Endodermal cell (in vitro differentiated cells): ENCODE measurements at places on chromosomes 7 and 10.

DNA sequence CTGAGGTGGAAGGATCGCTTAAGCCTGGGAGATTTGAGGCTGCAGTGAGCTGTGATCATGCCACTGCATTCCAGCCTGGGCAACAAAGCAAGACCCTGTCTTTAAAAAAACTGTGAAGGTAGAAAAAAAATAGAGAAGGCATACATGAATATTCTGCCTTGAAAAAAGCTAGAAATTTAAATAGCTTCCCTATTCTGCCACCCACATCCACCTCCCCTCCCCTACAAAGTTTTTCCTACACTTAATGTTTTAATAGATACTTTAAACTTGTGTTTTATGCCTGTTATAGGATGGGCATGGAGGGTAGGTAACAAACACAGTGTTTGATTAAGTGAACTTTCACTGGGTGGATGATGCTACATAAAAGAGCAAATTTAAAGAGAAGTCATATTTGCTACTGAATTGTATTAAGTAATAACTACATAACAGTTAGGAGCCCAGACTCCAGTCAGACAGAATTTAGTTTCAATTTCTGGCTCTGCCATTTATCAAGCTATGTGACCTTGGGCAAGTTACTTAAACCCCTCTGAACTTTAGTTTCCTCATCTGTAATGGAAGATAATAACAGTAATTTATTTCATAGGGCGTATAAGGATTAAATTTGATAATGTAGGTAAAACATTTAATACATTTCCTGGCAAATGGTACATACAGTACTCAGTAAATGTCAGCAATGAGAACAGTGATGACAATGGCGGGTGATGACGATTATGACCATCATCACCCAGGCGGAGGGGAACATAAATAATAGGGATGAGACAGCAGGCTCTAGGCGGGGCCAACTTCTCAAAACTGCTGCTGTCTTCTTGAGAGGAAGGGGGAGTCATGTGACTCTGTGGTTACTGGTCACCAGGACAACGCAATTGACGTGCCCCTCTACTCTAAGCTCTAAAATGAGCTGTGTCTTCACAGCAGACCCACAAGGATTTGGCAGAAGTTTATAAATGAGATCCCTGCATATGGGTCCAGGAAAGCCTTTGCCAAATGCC, 15.8 kb downstream of the DNMBP start:
- no peak for DNase-seq

DNA sequence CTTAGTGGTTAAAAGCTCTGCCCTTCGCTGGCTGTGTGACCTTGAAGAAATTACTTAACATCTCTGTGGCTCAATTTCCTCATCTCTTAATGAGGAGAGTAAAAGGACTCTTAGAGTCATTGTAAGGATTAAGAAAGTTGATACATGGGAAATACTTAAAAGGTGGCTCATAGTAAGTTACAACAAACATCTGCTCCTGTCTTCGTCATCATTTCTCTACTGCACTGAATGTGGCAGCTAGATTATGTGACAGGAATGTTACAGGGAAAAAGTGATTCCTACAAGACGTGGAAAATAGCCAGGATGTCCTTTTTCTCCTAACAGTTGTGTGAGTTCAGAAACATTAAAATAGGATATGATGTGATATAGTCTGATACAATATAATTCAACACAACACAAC, 184.7 kb downstream of the FRMD4A start:
- DNase-seq: no peak

DNA sequence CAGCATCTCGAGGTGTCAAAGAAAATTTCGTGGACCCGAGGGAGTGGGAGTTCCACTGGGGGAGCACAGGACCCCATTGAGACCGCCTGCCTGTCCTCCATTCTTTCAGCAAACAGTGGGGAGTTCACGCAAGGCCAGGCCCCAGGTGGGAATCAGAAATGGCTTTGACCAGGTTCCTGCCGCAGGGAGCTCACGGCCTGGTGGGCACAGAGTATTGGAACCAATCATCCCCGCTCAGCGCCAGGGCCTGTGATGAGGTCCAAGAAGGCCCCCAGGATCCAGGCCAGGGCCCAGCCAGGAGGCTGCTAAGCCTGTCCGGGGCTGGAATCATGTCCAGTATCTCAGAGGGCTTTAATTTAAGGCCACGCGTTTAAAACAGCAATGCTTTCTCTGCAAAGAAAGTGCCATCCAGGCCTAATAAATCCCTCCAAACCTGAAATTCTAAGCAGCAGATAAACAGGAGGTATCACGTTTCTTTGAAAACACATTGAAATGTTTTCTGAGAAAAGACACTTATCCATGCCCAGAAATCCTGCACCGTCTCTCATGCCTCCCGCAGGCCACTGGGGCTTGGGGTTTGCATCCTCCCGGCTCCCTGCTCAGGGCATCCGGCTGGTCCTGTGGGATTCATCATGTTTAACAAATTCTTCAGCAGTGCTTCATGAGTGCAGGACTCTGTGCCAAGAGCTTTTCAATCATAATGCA, 125.7 kb downstream of the OAT start:
- no peak for DNase-seq

DNA sequence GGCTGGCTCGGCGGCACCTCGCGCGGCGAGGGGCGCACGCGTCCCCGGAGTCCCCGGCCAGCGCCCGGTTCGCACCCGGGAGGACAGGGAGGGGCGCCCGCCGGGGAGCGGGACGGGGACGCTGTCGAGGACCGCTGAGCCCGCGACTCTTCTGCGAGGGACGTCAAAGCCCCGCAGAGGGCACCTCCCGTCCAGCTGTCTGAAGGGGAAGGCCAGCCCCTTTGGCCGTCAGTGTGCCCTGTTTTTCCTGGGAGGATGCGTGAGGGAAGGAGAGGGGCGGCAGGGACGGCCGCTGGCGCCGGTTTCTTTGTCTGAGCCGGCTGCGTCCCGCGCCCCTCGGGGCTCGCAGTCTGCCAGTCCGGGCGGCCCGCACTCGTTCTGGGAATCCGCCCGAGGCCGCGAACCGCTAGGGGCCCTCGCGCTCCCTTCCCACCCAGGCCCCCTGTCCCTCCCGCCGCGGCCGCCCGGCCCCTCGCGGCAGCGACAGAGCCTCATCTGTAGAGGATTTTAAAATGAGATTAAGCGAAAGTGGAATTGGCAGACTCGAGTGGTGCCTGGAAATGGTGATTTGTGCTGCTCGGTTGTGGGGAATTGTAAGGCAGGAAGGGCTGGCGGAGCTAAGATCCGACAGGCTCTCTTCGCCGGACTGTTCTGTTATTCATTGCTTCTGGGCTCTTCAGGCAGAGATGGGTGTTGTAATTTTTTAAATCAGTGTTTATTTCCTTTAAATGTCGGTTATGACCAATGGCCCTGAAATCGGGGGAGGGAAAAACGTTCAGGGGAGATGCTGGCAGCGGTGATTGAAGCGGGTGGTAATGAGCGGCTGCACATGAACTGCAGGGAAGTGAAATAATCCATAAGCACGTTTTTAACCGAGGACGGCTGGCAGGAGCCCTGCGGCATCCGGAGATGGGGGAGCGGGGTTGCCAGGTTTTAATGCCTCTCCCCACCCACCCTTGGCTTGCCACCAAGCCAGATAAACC, 618 bp upstream of the RELN start:
- DNase-seq: peak; percentile 86

GRCh38 chr10:86960003-86960862, 1.8 kb downstream of the SNCG start:
- peak; percentile 88 for DNase-seq

- no peak for DNase-seq
Measured at GRCh38 chr7:158498443-158499081, 89.1 kb downstream of the PTPRN2 start.

DNA sequence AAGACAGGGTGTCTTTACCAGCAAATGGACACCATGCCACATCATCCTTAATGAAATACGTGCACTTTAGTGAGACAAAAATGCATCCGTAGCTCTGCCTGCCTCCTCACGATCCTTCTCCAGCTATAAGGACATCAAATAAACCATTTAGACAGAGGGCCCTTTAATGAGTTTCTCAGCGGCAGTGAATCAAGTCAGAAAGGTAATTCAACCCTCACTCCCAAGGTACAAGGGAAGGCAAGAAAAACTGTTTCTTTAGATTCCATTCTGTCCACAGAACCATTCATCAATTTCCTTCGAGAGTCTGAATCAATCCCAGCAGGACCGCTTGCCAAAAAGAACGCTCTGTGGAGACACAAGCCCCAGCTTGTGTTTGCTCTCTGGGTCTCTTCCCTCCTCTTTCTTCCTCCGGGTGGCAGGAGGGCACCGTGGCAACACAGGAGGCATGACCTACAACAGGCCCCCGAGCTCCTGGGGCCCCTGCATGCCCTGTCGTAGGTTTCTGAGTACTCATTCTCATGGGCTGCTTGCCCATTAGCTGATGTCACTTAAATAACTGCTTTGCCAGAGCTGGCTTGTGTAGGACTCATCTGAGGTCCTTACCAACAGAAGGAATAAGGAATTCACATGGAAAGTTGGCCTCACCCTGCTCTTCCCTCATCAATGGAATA, 297.8 kb upstream of the PRKCQ start:
- peak; percentile 68 for DNase-seq
